ENCODE measurements at places on chromosomes 2 and 18.

DNA sequence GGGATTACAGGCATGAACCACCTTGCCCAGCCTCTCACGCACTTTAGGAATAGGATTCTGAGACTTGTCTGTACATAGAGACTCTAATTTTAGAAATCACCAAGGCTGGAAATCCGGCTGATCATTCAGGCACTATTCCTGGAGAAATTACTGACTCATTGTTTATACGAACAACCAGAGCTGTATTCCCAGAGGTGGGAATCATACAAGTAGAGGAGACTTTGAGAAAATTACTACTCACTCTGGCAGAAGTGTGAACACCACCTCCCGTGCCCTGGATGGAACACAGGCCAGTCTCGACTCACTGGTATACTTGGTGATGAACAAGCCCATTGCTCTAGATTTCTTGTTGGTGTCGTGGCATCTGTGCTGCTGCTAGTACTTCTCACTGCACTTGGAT lies 5.8 kb upstream of the ADNP2 start:
- DNase-seq: no peak
- no peak overlapping the region for H3K27ac ChIP-seq
- no peaks in the 10 kb centered on the region for H3K27me3 ChIP-seq
- no peaks in the 10 kb centered on the region for H3K4me1 ChIP-seq
- H3K36me3 ChIP-seq: no peaks in the 10 kb centered on the region
- H3K4me3 ChIP-seq: no peak overlapping the region

DNA sequence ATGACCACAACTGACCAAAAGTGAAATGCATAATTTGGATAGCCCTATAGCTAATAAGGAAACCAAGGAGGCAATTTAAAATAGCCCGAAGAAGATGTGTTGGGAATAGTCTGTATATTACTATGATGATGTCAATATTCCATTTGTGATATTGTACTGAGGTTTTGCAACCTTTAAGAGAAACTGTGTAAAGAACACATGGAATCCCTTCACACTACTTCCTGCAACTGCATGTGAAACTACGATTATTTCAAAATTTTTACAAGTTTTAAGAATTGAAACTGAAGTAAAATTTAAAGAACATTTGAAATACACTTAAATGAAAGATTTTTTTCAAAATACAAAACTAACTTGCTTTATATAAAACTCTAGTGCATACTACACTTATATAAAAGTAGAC lies 504.3 kb upstream of the ID2 start:
- H3K4me3 ChIP-seq: no peak overlapping the region
- no peaks in the 10 kb centered on the region for H3K27me3 ChIP-seq
- H3K4me1 ChIP-seq: no peaks in the 10 kb centered on the region
- H3K27ac ChIP-seq: no peak overlapping the region

- H3K4me3 ChIP-seq: no peak overlapping the region
- H3K36me3 ChIP-seq: no peaks in the 10 kb centered on the region
- no peaks in the 10 kb centered on the region for H3K27me3 ChIP-seq
- no peak overlapping the region for H3K27ac ChIP-seq
Measured at GRCh38 chr2:102591491-102592045, 27.8 kb upstream of the SLC9A2 start.

DNA sequence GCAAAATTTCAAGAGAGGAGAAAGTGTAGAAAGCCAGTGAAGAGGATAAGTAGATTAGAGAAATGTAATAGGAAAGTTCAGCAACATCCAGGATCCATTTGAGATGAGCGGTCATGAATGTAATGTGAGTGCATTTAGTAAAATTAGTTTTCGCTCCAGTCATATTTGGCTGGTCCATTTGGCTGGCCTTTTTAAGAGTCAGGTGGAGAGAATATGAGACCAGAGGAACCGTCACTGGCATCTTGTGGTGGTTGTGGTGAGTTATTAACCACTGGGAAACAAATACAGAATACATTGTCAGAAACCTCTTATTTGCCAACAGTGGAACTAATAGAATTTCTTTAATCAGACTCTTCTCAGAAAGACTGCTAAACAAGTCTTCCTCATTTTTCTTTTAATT lies 1064.3 kb upstream of the CDH2 start:
- no peak for DNase-seq
- no peak overlapping the region for H3K4me3 ChIP-seq
- H3K4me1 ChIP-seq: no peaks in the 10 kb centered on the region
- H3K27ac ChIP-seq: no peak overlapping the region
- H3K36me3 ChIP-seq: no peaks in the 10 kb centered on the region
- H3K27me3 ChIP-seq: no peaks in the 10 kb centered on the region

GRCh38 chr2:85900366-85900765 lies 11.6 kb upstream of the ST3GAL5 start:
- no peaks in the 10 kb centered on the region for H3K27me3 ChIP-seq
- peaks cover 15% of the 10 kb centered on the region for H3K4me1 ChIP-seq
- peaks cover 3% of the 10 kb centered on the region for H3K36me3 ChIP-seq
- no peak for DNase-seq

DNA sequence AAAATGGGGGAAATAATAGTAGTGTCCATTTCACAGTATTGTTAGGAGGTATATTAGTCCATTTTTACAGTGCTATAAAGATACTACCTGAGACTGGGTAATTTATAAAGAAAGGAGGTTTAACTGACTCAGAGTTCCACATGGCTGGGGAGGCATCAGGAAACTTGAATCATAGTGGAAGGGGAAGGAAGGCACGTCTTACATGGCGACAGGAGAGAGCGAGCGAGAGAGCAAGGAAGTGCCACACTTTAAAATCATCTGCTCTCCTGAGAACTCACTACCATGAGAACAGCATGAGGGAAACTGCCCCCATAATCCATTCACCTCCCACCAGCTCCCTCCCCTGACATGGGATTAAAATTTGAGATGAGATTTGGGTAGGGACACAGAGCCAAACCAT lies 23.4 kb downstream of the MGAT5 start:
- no peak overlapping the region for H3K4me3 ChIP-seq
- H3K4me1 ChIP-seq: peaks cover 20% of the 10 kb centered on the region
- no peak overlapping the region for H3K27ac ChIP-seq
- H3K36me3 ChIP-seq: no peaks in the 10 kb centered on the region

DNA sequence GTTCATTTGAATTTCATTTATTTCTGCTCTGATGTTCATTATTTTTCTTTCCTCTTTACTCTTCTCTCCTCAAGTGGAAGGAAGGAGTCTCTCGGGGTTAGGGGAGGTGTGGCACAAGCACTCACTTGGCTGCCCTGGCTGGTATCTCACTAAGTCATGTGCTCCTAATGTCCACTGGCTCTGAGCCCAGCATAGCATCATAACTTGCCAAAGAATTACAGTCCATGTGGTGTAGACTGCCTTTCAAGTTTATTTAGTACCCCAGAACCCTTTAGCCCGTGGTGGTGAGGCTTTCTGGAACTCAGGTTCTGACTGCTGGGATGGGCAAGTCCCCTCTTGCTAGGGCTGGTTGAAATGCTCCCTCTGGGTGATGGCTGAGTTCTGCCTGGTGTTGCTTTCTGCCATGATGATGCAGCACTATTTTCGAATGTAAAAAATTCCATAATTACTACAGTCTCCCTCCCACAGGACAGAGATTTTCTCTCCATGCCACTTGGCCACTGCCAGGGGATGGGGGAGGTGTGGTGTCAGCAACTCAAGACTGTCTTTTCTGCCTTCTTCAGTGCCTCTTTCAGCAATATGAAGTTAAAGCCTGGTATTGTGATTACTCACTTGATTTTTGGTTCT lies 22.2 kb downstream of the SPAG16 start:
- no peak overlapping the region for H3K4me3 ChIP-seq
- H3K27me3 ChIP-seq: no peaks in the 10 kb centered on the region
- H3K36me3 ChIP-seq: peaks cover 9% of the 10 kb centered on the region
- no peak for DNase-seq
- H3K27ac ChIP-seq: no peak overlapping the region

DNA sequence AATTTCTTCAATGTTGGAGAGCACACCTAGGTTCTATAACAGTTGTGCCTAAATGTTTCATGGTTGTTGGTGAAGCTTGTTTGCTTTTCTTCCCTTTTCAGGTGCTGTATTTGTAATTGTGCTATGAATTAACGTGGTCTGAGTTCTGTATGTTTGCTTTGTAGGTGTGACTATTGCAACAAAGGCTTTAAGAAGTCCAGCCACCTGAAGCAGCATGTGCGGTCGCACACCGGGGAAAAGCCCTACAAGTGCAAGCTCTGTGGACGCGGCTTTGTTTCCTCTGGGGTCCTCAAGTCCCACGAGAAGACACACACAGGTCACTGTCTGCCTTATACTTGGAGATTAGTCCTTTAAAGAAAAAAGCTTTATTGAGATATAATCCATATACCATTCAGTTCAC lies 91.2 kb downstream of the ZNF236 start:
- H3K27me3 ChIP-seq: no peaks in the 10 kb centered on the region
- H3K4me3 ChIP-seq: no peak overlapping the region

DNA sequence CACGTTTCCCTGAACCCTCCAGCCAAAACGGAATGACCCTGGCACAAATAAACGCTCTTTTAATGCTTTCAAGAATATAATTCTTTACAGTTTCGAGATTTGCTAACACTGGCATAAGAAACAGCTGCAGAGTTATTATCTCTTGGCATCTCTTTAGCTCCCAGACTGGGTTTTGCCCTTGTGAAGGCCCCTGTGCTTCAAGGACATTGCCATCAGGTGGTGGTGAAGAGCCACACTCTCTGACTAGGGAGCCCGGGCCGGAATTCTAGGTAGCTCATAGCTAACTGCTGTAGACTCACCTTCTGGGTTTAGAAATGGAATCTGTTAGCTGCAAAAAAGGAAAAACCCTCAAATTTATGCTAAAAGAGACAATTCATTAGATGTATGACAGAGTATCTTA lies 13.3 kb upstream of the GALNT14 start:
- no peak for DNase-seq
- H3K4me3 ChIP-seq: no peak overlapping the region
- no peaks in the 10 kb centered on the region for H3K4me1 ChIP-seq
- no peaks in the 10 kb centered on the region for H3K27me3 ChIP-seq
- no peaks in the 10 kb centered on the region for H3K36me3 ChIP-seq

DNA sequence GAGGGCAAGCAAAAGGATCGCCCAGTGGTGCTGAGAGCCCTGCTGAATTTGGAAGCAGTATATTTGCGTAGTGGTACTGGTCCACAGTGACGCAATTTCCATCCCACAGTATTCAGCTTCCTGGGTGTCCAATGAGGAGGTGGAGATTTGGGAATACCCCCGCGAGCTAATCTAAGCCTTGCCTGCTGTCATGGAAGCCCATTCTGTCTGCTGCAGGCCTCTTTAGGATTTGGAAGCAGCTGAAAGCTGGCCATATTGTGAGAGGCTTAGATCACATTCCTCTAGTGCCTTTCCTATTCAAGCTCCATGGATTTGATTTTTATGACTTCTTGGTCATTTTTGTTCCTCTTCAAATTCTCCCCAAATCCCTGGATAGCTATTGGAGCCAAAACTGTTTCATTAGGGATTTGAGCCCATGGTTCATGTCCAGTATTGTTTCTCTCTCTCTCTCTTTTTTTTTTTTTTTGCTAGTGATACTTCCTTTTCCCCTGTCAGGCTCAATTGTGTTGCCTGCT lies 22.3 kb upstream of the DYNC2LI1 start:
- H3K27ac ChIP-seq: no peak overlapping the region
- no peak for DNase-seq
- no peaks in the 10 kb centered on the region for H3K36me3 ChIP-seq
- H3K4me1 ChIP-seq: no peaks in the 10 kb centered on the region
- no peaks in the 10 kb centered on the region for H3K27me3 ChIP-seq

- no peaks in the 10 kb centered on the region for H3K27me3 ChIP-seq
- no peak overlapping the region for H3K4me3 ChIP-seq
- no peak for DNase-seq
- H3K36me3 ChIP-seq: peaks cover 2% of the 10 kb centered on the region
- H3K4me1 ChIP-seq: peaks cover 28% of the 10 kb centered on the region
Measured at GRCh38 chr2:69636395-69636794, 7.1 kb downstream of the AAK1 start.
